Amygdala (tissue), 56 donors: ENCODE measurements at places on chromosomes 4 and X.

- no peak for DNase-seq
These were observed 9.0 kb downstream of the ART3 start for GRCh38 chr4:76083386-76083988.

GRCh38 chr4:182872886-182873285, 44.3 kb downstream of the DCTD start:
- DNase-seq = no peak

GRCh38 chr4:33080275-33080674, 2360.1 kb downstream of the PCDH7 start:
- no peak for DNase-seq

- no peak for DNase-seq
These were observed 256.5 kb downstream of the LDB2 start for GRCh38 chr4:16641971-16642370.

- DNase-seq = no peak
These were observed 470.4 kb upstream of the GALNT7 start for GRCh38 chr4:172698256-172698655.

- no peak for DNase-seq
These were observed 4.3 kb upstream of the SCD5 start for GRCh38 chr4:82802911-82803310.

DNA sequence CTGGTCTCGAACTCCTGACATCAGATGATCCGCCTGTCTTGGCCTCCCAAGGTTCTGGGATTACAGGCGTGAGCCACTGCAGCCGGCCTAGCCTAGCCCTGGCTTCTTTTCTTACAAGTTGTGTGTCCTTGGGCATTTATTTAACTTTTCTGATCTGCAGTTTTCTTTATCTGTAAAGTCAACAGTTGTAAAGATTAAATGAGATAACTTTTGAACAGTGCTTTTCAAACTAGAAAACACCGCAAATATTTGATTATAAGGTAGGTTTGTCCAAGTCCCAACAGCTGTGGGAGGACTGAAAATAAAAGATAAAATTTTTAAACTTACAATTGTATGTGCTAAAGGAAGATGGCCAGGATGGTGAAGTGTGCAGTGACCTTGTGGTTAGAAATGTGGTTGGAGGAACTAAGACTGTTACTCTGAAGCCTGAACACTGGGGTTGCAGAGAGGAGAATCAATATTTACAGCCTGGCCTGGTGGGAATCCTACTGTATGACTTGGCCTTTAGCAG, 44.8 kb downstream of the GSX2 start:
- no peak for DNase-seq

DNA sequence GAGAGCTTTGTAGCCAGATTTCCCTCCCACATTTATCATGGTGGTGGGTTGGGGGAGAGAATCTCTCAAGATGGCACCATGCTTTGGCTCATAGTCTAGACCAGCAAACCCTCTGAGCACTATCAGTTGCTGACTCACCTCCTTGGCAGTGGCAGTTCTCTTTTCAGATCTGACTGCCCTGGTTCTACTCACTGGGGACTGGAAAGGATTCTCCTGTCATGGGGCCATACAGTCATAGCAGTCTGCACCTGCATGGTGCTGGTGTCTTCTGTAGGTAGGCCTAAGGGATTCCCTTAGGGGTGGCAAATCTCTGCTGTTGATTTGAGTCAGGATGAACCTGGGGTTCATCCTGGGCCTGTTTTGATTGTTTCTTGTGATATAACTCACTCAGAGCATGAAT, 2.6 kb downstream of the TEX13B start:
- DNase-seq = no peak

DNA sequence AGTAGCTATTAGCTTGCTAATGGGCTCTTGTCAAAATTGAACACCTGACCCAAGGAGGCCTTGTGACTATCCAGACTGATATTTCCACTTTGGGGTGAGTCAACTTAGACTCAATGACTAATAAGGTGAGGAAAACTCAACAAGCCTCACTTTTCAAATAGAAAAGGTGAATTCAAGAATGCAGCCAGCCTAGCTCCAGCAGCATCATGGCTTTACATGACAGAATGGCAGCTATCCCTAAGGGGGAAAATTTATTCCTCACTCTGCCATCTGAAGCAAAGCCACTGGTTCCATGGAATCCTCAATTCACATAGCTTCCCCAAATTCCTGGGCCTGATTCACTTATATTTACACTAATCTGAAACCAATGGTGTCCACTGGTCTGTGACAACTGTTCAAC, 29.1 kb upstream of the RAB9B start:
- DNase-seq = no peak

DNA sequence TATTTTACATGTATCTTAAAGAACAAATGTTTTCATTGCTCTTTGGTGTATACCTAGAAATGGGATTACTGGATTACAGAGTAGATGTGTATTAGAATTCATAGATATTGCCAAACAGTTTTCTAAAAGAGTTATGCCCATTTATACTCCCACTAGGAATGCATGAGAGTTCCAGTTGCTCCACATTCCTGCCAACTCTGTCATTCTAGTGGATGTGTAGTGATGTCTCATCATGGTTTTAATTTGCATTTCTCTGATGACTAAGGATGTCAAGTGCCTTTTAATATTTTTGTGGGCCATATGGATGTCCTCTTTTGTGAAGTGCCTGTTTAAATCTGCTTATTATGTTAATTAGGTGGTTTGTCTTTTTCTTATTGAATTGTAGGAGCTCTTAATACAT, 65.6 kb upstream of the BMP2K start:
- no peak for DNase-seq

- no peak for DNase-seq
These were observed 65.2 kb downstream of the SERPINA7 start for GRCh38 chrX:105973387-105973739.
